Osteocyte (in vitro differentiated cells): ENCODE measurements at places on chromosomes 5 and 9.

- DNase-seq: peak; percentile 89
Observed at GRCh38 chr9:37415011-37415719, 7.3 kb upstream of the GRHPR start.

DNA sequence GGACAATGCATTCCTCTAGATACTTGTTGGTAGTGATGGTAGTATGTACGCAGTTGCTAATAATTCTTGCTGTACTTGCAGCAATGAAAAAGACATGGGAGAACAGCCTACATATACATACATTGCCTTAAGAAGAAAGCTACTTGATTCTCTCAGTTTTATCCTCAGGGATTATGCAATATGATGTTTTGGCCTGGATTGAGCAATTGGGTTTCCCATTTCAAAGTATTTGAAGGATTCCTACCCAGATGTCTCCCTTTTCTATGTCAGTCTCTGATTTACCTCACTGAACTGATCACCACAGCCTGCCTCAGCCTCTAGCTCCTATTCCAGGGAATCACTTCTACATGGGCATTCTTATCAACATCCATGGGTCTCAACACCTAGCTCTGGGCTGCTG lies 210.1 kb upstream of the CDH10 start:
- no peak for DNase-seq

- no peak for DNase-seq
Observed at GRCh38 chr5:73459366-73459765, 10.8 kb upstream of the FOXD1 start.

DNA sequence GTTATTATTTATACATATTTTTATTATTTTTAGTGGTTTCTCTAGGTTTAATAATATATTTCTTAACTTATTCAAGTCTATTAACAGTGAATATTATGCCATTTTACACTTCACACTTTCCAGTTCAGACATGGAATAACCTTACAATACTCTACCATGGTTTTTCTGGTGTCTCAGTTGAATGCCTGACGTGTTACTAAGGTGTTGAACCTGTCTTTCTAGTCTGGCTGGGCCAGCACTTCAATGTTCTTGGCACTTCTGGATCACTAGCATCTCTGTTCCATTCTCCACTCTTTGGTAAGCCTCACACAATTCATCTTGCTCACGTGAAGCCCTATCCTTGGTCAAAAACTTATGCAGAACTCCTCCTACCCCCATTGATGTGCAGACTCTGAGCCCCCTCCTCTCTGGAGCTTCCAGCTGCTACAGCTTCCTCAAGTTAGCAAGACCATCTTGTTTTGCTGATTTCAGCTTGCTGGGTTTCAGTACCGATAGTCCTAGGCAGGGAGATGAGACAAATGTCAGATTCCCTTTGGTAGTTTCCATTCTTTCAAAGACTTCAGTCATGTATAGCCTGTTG lies 243.1 kb downstream of the FBXO4 start:
- DNase-seq: no peak

- DNase-seq: no peak
Observed at GRCh38 chr5:173736923-173737412, 120.5 kb upstream of the BOD1 start.

GRCh38 chr5:78508186-78508765 lies 140.3 kb downstream of the LHFPL2 start:
- no peak for DNase-seq

GRCh38 chr5:22596404-22596970 lies 256.7 kb downstream of the CDH12 start:
- DNase-seq: no peak

DNA sequence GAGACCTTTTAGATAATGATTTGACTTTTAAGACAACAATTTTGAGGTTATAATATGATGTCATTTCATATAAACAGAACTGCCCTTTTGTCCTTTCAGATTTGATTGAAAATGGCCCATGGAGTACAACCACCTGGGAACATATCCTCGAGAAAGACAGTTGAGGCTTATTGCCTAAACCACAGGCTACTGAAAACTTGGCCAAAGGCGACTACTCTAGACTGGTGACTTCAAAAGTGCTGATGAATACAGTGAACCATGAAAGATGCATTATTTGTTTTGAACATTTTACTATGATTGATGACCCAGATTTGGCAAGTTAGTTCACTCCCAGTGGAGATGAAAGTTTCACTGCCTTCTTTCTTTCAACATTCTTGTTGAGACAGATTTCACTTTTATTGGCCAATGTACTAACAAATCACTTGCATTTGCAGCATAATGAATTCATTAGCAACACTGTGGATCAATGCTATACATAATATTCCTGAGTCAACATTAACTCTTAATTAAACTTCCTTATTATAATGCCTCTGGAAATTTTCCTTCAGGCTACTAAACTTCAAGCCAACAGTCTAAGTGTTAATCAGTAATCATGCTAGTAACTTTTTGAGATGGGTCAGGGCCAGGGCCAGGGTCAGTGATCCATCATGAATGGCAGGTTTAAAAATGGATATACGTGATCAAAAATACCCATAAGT lies 480.3 kb downstream of the RAB3C start:
- DNase-seq: no peak

GRCh38 chr9:98610211-98610610 lies 98.5 kb downstream of the GABBR2 start:
- DNase-seq: no peak

DNA sequence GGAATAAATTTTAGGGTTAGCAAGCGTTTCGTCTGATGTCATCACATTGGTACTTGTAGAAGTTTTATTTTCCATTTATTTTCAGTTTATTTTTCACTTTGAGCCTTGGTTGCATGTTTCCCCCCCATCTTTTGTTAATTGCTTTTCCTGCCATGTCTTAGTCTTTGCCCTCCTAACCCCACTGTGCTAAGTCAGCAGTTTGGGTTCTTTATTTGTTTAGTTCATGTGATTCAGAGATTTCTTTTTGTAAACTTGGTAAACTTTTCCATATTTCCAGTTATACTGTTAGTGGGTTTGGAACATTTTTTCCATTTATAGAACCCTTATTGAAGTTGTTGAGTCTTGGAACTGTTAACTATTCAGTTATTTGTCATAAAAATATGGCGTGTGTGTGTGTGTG lies 252.9 kb upstream of the ANKH start:
- DNase-seq: no peak

- DNase-seq: no peak
Observed at GRCh38 chr9:22454016-22454415, 7.4 kb downstream of the DMRTA1 start.

DNA sequence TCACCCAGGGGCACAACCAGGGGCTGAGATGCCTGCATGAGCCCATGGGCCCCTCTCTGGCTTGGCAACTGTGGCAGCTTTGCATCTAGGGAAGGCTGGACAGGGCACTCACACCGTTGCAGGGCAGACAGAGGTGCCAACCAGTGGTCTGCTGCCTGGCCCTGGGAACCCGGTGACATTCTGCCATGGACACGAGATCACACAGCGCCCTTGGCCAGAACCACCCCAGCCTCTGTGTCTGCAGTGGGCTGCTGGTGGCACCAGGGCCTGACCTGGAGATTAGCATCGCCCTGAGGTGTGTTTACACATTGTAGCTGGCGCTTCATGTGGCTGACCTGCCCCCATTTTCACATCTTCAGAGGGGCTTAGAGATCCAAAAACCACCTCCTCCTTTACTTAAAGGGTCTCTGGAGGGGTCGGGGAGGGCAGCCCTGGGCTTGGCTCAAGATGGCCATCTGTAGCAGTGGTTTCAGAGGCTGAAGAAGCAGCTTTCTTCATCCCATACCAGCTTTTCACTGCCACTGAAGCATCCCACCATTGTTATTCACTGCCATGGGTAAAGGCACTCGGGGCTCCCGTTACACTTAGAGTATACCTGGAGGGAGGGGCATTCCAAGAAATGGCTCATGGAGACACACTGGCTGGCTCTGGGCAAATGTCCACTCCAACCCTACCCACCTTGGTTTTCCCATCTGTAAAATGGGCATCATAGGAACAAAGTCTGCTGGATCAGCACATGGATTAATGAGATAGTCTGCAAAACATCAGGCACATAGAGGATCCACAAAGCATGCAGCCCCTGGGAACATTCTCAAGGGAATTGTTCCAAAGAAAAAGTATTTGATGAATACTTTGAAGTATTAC lies 11.4 kb downstream of the DCANP1 start:
- DNase-seq: peak; percentile 72

DNA sequence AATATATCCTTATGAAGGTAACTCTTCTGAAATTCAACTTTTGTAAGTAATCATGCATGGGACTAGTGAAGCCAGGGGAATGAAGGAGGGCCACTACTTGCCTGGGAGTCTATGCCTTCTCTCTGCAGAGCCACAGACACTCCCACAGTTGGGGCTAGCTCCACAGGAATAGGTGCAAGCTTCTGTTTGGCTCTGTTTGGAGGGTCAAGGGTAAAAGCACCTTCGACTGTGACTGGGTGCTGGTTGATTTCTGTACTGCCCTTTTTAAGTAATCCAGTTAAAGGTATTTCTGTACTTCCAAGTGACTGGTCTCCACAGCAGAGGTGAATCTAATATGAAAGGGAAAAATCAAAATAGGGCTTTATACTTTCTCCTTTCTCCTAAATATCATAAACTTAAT lies 32.2 kb downstream of the CEP120 start:
- DNase-seq: no peak

DNA sequence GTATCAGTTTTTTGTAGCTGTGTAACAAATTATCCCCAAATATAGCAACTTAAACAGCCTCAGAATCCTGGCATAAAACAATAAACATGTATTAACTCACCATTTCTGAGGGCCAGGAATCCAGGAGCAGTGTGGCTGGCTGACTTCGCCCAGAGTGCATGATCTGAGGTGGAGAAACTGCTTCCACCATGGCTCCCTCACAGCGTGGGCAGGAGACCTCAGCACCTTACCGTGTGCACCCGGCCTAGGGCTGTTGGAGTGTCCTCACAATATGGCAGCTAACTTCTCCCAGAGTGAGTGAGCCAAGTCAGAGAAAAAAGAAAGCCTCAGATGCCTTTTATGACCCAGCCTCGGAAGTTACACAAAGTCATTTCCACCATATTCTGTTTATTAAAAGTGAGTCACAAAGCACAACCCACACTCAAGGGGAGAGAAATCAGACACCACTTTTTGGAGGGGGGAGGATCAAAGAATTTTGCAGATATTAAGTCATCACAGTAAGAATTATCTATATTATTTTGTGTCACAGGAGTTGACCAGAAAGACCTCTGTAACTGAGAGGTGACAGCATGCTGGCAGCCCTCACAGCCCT lies 59.6 kb downstream of the TSTD2 start:
- DNase-seq: no peak

DNA sequence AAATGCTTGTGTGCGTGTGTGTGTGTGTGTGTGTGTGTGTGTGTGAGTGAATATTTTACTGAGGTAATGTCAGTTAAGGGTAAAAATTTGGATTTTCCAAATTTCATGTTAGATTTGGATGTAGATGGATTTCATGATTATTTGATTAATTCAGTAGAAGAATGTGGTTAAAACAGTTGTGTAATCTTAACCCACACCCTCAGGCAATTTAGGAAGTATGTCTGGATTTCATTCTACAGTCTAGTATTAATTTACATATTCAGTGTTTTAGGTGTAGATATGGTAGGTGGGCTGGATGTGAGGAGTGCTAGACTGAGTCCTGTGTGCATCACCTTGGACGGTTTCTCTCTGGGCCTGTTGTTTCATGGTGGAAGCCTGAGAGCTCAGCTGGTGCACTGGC lies 99.1 kb upstream of the CKMT2 start:
- no peak for DNase-seq

GRCh38 chr5:167653645-167654106 lies 637.8 kb upstream of the WWC1 start:
- DNase-seq: no peak

GRCh38 chr9:88435336-88435735 lies 47.1 kb downstream of the SPIN1 start:
- no peak for DNase-seq

GRCh38 chr5:178941361-178941760 lies 363 bp downstream of the ZNF454 start:
- DNase-seq: no peak

DNA sequence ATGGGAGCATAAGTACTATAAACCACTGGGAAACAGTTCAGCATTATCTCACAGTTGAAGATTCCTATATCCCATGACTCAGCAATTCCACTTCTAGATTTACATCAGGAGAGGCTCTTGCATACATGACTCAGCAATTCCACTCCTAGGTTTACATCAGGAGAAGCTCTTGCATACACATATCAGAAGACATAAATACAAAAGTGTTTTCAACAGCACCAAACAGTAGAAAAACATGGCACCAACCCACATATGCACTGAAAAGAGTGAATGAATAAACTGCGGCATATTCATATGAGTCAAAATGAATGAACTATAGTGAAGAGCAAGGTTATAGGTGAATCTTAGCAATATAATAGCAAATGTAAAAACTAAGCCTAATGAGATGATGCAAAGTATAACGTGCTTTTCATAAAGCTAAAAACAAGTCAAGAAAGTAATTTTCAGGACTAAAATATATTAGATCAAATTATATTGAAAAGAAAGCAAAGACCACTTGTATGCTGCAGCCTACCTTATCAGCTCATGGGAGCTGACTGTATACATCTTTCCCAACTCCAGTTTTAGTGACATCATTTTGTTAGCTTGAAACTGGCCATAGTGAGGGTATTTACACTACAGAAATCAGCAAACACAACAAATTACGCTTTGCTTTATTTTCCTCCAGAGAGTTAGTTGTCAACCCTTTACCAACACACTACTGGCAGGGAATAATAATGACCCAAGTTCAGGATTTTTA lies 95.8 kb downstream of the ANKRD18B start:
- no peak for DNase-seq

DNA sequence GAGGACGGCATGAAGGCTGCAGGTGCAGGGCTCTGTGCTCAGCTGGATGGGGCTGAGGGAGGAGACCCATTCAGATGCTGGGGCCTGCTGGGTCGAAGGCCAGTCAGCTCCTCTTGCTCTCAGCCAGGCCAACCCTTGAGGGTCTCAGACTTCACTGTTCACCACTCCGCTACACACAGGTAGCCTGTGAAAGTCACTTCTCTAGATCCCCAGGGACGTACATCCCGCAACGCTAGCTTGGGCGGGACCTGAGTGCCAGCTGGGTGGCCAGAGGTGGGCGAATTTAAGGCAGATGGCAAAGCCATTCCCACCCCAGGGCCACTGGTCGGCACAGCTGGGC lies 42.2 kb upstream of the FCN1 start:
- no peak for DNase-seq

DNA sequence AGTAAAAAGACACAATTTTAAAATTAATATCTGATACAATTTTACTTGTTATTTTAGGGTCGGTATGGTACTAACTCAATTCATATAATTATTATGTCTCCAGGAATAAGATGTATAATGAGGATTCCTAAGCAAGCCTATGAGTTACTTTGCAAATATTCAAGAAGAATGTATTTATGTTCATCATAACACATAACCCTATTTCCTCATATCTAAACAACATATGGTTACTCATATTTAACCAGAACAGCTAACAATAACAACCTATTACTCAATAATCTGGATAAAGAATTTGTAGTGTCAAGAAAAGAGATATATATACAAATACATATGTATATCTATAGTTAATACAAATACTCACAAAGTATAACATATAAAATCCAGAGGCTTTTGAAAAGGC lies 285.9 kb downstream of the ARL15 start:
- no peak for DNase-seq

DNA sequence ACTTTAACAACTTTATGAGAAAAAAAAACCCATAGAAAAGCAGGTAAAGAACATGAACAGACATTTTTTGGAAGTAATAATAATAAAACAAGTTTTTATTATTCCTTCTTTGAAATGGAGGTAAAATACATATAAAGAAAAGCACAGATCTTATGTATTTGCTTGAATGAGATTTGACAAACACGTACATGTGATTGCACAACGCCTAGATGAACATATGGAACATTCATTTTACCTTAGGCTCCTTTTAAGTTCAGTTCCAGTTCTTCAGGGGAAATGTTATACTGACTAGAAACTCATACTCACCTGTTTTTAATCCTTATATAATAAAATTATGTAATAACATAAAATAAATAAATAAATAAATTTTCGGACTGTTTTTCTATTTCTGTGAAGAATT lies 61.8 kb downstream of the GGTA1 start:
- no peak for DNase-seq
